ENCODE measurements at places on chromosomes 16 and 17.

DNA sequence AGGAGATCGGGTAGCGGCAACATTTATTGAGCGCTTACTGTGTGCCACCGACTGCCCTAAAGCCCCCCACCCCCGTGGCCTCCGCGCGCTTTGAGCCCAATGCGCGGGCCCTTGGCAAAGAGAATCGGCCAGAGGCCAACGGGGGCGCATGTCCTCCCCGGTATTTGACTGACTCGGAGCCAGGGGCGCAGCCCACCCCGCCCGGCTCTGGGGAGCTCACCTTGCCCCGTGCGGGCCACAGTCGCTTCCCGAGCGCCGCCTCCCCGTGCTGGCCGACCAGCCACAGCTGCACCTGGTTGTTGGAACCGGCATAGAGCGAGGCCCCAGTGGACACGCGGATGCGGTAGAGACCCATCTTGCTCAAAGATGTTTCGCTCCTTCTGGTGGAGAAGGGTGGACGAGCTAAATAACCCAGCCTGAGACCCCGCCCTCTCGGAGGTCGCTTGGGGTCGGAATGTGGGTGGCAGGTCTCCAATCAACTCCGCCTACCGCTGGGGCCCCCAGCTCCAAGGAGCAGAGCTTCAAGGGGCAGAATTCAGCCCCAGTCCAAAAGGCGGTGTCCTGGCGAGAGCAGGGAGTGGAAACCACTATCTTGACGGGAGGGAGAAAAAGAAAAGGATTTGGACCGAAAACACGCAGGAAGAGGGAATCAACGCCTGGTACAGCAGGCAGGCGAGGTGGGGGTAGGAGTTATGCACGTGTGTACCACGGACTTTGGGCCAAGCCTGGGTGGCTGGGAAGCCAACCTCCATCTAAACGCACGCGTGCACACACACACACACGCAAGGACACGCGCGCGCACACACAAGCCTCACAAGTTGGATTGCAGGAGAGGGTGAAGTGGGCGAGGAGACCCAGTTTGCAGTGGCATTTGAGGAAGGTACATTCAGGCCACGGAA is at the start of gene ALOX15:
ALOX15 (minus strand) TSS at position 382 of the 899 bp plus-strand sequence; CDS start at position 355, 27 bp downstream.
- DNase-seq = no peak

DNA sequence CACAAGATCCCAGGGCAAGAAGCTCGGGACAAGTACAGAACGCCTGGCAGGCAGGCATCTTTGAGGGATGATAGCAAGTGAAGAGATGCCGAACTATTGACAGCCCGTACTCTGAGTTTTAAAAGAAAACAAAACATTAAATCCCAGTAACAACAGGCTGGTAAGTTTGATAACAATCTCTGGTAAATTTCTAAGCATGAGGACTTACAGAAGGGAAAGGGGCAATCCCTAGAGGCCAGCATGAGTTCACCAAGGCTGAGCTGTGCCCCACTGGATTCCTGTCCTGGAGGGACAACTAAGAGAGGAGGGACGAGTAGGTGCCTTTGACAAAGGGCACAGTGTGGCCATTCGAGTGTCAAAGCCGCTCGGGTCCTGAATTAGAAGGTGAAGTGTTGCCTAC is 26.2 kb downstream of the CCDC182 start:
- no peak for DNase-seq

GRCh38 chr17:76909971-76910760 is 42.0 kb downstream of the MGAT5B start:
- DNase-seq = peak; percentile 63

GRCh38 chr17:48486557-48486956 is 44.3 kb downstream of the HOXB1 start:
- DNase-seq = peak; percentile 92

DNA sequence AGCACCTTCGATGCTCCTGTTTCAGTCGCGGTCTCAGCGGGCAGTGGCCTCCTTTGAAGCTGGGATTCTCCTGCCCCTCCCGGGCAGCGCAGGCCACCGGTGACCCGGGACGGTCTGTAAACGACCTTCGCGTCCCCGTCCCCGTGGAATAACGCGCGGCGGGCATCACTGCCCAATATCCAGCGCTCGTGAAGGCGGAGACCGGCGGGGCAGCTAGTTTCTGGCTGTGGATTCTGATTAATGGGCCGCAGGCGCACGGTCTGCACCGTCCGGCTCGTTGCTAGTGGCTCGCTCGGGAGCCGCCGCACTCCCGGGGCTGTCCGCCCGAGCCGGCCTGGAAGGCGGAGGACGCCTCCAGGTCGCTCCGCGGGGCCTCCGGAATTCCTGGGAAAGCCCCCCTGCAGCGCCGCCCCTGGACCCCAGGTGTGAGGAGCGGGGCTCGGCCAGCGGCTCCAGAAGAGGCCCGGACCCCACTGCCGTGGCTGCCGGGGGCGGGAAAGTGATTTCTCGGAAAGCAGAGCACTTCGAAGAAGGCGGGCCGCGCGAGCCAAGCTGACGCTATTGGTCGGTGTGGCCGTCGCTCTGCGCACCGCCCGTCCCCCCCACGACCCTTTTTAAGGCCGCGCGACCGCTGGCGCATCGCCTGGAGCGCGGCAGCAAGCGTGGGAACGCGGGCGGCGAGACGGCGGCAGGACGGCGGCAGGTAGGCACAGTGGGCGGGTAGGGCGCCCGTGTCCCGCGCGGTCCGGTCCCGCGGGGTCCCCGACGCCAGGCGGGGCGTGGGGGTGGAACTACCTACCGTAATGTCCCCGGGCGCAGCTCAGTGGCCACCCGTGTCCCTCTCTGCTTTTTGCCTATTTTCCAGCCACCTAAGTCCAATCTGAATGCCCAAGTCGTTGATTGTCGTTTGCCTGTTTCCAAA is at the start of gene IRF8:
IRF8 (plus strand) TSS at position 642 of the 922 bp plus-strand sequence. CDS start 3,854 bp downstream, outside the sequence.
- peak; percentile 37 for DNase-seq

DNA sequence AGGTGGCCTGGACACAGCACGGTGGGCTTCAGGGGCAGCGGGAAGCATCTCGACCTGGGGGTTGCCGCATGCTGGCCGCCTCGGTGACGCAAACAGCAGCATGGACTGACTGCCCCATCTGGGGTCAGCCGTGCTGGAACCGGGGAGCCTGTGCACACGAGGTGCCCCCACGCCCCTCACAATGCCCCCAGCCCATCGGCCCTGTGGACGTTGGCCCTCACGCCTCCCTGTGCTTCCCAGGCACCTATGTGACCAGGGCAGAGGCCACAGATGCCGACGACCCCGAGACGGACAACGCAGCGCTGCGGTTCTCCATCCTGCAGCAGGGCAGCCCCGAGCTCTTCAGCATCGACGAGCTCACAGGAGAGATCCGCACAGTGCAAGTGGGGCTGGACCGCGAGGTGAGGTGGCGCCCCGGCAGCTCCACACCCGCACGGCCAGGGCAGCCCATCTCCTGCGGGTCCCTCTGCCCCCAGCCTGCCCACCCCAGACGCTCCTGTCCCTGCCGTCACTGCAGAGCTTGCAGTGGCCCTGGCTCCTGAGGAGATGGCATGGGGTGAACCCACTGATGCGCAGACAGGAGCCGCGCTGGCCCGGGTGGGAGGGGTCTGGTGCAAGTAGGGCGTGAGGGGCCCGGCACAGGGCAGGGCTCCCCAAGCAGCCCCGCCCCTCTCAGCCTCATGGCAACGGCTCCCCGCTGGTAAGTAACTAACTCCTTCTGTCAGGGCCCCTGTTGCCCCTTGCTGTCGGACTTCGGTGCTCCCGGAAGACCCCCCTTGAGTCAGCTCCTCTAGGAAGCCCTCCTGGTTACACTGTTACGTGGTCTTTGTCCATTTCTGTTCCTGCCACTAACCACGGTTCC is 13.6 kb downstream of the CDH15 start:
- DNase-seq = no peak

- peak; percentile 36 for DNase-seq
Observed at GRCh38 chr16:21169249-21169981, 10.9 kb downstream of the LDAF1 start.

DNA sequence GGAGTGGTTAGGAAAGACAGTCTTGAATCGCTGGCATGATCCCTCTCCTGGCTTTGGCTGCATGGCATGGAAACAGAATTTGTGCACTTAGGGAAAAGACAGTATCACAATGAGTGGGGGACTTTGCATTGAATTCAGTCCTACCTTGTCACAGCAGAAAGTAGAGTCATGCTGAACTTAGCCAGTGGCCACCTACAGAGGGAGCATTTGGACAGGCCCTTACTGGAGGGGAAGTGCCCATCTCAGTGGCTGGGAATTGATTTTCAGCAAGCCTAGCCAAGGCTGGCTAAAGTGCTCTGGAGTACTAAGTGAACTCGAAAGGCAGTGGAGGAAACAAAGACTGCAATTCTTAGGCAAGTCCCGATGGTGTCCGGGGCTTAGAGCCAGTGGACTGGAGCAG is 364.3 kb upstream of the TOM1L1 start:
- DNase-seq = no peak

DNA sequence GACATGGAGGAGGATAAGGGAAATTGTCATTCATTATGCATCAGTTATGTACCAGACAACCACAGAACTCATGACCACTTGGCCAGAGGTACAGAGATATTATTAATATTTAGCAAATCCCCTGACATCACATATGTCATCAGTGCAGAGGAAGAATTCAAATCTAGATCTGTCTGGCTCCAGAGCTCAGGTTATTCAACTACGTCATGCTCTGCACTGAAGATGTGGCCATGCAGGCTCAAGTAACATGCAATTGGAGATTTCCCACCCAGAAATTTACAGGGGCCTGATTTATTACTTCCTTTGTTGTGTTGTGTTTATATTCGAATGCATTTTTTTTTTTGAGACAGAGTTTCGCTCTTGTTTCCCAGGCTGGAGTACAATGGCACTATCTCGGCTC is 224.3 kb downstream of the HS3ST4 start:
- DNase-seq = no peak

DNA sequence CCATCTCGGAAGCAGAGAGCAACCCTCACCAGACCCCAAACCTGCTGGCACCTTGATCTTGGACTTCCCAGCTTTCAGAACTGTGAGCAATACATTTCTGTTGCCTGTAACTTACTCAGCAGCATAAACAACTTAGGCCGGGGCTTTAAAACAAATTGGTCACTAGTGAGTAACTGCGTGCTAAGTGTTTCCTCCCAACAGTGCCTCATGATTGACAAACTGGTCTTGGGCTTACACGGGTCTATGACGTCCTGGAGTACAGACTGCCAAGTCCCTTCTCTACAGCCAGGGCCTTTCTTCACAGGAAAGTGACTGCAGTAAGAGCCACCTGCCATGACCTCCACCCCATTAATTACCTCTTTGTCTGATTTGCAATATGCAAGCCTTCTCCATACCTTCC is 136.7 kb downstream of the XYLT1 start:
- DNase-seq = peak; percentile 60

DNA sequence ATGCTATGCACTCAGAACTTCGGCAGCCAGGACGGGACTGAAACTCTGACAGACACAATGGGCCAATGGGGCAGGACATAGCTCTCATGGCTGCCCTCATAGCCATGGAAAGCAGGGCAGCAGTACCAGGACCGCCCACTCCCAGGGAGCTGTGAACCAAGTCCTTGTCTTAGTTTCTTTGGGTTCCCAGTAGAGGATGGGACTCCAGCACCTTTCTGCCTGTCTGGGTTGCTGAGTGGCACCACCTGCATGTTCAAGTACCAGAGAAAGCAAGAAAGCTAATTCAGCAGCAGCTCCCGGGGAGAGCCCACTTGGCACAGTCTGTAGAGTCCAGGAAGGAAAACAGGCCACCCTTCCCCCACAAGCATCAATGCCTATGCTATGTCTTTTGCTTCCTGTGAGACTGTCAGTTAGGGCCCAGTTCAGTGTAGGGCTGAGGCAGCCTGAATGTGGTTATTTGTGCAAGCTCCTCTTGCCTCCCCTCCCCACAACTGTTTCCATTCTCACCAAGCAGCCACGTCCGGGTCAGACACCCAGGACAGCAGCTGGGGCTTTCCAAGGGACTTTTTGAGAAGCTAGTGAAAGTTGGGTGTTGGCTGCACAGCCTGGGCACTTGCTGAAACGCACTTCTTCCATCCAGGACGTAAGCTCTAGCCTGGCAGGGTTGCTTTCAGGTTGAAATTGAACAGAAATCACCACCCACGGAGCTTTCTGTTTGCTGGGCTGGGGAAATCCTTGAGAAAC is 7.8 kb downstream of the SUPT4H1 start:
- DNase-seq = no peak

DNA sequence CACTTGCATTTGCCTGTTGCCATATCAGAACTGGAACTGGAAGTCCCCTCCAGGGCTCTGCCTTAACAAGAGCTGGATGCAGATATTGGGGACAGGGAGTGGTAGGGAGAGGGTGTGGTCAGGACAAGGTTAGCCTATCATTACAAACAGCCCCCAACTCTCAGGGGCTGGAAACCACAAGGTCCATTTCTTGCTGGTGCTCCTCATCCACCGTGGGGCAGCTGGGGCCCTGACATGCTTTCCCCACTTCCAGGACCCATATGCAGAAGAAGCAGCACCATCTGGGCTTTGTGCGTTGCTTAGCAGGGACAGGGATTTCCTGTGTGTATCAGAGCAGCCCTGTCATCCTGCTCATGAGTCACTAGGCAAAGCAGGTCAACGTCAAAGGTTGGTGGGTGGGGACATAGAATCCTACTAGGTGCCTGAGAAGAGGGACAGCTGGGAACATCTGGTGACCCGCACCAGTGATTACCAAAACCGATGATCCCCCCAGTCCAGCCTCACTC is 26.9 kb downstream of the RGS9 start:
- peak; percentile 61 for DNase-seq

DNA sequence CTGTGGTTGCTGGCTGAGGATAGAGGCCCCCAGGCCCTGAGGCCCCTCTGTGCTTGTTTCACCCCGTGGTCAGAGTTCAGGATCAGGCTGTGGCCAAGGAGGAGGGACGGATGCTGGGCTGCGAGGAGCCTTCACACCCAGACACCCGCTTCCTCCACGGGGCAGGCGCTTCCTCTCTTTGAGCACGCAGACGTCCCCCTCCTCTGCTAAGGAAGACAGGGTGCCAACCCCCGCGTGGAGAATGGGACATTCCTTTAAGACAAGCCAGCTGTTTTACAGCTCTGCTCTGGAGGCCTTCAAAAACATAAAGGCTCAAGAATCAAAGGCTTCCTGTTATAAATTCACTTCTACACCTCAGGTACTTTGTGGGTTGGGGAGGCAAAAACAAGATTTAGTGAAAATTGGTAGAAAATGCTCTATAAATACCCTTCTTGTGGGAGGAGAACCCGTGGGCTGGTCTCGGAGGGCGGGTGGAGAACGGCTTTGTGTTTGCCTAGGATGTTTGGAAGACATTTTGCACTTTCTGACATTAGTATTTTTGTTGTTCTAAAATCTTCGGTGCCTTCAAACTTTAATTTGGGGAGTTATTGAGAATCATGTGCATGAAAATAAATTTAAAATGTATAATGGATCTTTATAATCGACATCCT is 60.8 kb upstream of the FOXF1 start:
- DNase-seq = no peak

GRCh38 chr17:63792055-63792729 is 18.2 kb downstream of the DDX42 start:
- no peak for DNase-seq

All from hepatic stellate cell (primary cell).